ENCODE measurements at places on chromosomes 2 and 18. TPM values are rescaled to one million over a fixed set of nuclear protein-coding genes. Genes with fewer than 3 reads are reported as not detected.

CMPK2 gene
- total RNA-seq = 4.6 TPM

DNA sequence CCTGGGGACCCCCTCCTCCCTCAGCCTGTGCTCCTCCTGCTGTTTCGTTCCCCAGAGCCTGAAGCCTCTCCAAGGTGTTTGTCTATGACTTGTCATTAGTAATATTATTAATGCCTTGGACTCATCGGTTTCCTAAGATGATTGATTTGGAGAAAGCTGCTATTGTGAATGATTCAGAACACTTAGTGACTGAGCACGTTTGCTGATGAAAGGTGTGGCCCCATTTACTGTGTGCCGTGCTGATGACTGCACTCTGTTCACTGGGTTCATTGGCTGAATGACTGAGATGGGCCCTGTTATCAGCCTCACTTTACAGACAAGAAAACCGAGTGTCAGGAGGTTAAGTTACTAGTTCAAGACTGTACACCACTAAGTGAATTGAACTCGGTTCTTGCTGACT is 111.4 kb downstream of the SPP2 start:
- no peaks in the 10 kb centered on the region for H3K36me3 ChIP-seq
- DNase-seq = no peak
- no peaks in the 10 kb centered on the region for H3K27me3 ChIP-seq
- no peak overlapping the region for H3K27ac ChIP-seq

- H3K27me3 ChIP-seq = no peaks in the 10 kb centered on the region
- H3K4me3 ChIP-seq = no peak overlapping the region
- H3K27ac ChIP-seq = no peak overlapping the region
Measured at GRCh38 chr18:70365361-70365760, 76.5 kb downstream of the SOCS6 start.

DNA sequence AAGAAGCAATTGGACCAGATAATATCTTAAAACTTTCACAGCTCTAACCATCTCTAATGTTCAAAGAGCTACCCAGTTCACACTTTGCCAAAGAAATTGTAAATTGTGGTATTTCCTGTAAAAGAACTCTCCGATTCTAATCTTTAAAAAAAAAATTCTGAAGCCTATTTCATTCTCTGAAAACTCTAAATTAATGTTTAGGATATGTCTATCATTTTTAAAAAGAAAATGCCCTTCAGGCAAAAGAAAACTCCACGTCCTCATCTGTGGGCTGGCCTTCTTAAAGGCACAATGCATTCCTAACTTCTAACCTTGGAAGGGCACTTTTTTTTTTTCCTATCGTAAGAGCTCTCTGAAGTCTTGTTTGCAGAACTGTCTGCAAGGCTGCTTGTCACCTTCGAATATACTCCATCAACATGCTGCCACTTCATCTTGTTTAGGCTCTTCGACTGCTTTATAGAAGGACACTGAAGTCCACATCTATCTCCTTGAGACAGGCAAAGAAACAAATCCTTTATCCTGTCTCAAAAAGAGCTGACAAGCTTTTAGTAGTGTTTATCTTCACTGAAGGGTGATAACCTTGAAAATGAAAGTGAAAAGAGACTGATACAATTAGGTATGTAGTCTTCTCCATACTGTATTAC is 124.3 kb upstream of the SLC39A10 start:
- peaks cover 39% of the 10 kb centered on the region for H3K4me1 ChIP-seq
- H3K36me3 ChIP-seq = no peaks in the 10 kb centered on the region
- DNase-seq = peak; percentile 11
- H3K4me3 ChIP-seq = peak overlapping the region; percentile 15
- H3K27me3 ChIP-seq = no peaks in the 10 kb centered on the region
- peak overlapping the region; percentile 47 for H3K27ac ChIP-seq

DNA sequence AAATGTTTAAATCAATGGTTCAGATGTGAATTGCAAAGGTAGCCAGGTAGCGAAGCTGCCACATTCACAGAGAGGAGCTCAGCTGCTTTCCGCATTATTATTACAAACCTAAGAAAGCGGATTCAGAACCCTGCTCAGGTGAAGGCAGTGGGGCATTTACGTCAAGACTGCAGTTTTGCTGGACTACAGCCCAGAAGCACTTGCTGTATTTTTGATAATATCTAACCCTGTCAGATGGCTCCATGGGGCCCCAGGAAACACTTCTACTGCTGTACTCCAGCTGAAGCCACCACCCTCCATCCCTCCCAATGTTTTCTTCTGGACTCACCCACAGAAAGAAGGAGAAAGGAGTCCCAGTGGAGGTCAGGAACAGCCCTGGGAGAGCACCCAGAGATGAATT is 96.9 kb downstream of the TPO start:
- H3K36me3 ChIP-seq = no peaks in the 10 kb centered on the region
- no peaks in the 10 kb centered on the region for H3K4me1 ChIP-seq
- H3K27ac ChIP-seq = no peak overlapping the region
- no peaks in the 10 kb centered on the region for H3K27me3 ChIP-seq
- no peak for DNase-seq
- H3K4me3 ChIP-seq = no peak overlapping the region

- no peak overlapping the region for H3K27ac ChIP-seq
- no peak overlapping the region for H3K4me3 ChIP-seq
- H3K36me3 ChIP-seq = no peaks in the 10 kb centered on the region
- DNase-seq = no peak
Measured at GRCh38 chr2:95058989-95059641, 33.6 kb downstream of the MAL start.
